Dermis blood vessel endothelial cell (primary cell): ENCODE measurements at places on chromosomes 1 and 21. TPM values are rescaled to one million over a fixed set of nuclear protein-coding genes. Genes with fewer than 3 reads are reported as not detected.

The KIRREL1 gene
- total RNA-seq, result 28.2 and 35.4 TPM in 2 replicates

The PROK1 gene
- total RNA-seq, result 0.09 TPM in 1 of 2 replicates, not detected in the other

The SAMSN1 gene
- total RNA-seq, result 0.05 TPM in 1 of 2 replicates, not detected in the other

The CFHR5 gene
- not detected in 2 replicates for total RNA-seq

The RBM34 gene
- 37.1 and 55.8 TPM in 2 replicates for total RNA-seq

The CD160 gene
- not detected in 2 replicates for total RNA-seq

The HNRNPR gene
- total RNA-seq, result 65.7 and 133 TPM in 2 replicates

The SCAF4 gene
- total RNA-seq, result 5.3 and 6.3 TPM in 2 replicates

The OR2G6 gene
- not detected in 2 replicates for total RNA-seq

The GFI1 gene
- under 0.01 TPM in 1 of 2 replicates, not detected in the other for total RNA-seq

The ROR1 gene
- total RNA-seq, result 0.17 and 0.84 TPM in 2 replicates

DNA sequence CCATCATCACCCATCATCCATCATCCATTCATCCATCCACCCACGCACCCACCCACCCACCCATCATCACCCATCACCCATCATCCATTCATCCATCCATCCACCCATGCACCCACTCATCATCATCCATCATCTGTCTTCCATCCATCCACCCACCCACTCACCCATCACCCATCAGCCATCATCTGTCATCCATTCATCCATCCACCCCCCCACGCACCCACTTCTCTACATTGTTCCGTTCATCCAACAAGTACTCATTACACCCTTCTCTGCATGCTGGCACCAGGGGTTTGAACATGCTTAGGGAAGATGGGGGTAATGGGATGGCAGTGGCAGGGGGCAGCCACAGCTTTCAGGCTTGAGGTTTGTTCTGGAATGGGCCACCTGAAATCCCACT is 82.1 kb downstream of the ADARB1 start:
- no peak for DNase-seq

GRCh38 chr21:15964236-15964855 is 234.6 kb downstream of the USP25 start:
- DNase-seq, result no peak

- peak; percentile 5 for DNase-seq
Observed at GRCh38 chr1:99970713-99971255, 988 bp downstream of the SLC35A3 start.

GRCh38 chr1:26412180-26412840 is 1.7 kb downstream of the LIN28A start:
- no peak for DNase-seq

DNA sequence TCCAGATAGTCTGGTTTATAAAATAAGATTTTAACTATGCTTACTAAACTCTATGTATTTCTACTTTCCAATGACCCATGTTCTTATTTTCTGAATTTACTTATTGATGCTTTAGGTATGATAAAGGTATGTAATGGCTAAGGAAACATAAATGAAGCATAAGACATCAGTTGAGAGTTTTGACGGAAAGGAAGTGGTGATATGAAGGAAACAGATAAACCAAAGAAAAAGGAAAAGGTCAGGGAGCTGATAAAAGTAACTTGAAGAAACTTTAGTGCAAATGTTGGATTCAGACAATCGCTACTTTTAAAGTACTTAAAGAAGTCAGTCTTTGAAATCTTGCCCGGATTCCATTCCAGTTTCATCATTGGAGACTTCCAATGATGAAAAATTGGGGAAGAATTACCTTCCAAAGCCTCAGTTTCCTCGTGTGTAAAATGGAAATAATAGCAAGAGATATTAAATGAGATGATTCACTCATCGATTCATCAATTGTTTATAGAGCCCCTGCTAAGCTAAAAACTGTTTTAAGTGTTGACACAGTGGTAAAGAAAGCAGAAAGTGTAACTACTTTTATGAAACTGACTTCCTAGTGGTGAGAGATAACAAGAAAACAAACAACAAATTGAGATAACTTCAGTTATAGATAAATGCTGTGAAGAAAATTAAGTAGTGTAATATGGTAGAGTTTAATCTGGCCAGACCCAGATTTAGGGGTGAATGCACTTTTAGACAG is 10.6 kb downstream of the PTPRC start:
- no peak for DNase-seq

- no peak for DNase-seq
Observed at GRCh38 chr1:46804027-46804889, 5.4 kb downstream of the CYP4B1 start.

GRCh38 chr1:153288634-153289275 is 24.0 kb downstream of the PGLYRP3 start:
- DNase-seq, result peak; percentile 28

DNA sequence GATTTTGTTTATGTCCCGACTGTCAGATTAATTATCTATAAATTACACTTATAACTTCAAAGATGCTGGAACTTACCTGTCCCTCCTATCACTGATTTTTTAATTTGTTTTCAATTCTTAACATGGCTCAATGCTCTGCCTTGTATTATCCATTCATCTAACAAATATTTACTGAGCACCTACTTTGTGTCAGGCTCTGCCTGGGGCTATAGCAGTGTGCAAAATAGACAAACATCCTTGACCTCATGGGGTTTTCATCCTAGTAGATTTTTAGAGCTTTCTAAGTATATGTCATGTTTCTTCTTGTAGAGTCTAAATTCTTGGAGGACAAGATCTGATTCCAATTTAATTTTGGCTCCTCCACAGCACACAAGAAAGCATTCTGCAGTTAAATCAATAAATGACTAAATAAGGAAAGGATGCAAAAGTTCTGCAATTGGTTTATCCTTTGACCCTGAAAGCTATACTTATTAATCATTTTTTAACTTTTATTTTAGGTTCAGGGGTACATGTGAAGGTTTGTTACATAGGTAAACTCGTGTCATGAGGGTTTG is 10.8 kb upstream of the SMYD2 start:
- no peak for DNase-seq

DNA sequence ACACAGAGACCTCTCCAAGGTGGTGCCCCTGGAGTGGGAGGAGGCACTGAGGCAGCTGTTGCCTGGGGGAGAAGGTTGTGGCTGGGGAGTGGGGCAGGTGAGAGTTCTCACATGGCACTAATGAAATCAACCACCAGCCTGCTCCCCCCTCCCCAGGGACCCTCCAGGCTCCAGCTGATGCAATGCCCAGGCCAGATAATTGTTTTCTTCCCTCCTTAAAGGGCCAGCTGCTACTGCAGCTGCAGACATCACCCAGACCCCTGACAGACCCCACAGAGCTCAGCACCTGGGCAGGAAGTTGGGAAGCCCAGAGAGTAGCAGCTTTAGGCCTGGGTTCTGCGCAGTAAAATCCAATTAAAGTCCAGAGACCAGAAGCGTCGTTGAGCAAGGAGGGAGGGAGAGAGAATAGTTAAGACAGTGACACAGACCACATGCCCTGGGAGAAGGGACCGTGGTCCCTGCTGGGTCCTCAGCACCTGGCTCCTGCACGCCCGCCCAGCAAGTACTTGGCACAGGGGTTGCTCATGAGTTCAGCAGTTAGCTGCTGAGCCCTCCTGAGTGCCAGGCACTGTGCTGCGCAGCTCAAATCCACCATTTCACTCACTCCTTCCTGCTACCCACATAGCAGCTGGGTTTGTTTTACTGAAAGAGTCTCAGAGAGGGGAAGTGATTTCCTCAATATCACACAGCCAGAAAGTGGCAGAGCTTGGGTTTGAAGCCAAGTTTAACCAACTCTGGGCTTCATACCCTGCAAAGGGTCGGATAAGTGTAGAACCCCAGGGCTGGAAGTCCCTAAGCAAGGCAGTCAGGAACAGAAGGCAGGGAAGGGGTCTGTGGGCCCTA is 1.9 kb downstream of the RIMS3 start:
- DNase-seq, result no peak

GRCh38 chr1:70992521-70992920 is 55.1 kb downstream of the PTGER3 start:
- DNase-seq, result no peak

- DNase-seq, result no peak
Observed at GRCh38 chr21:33443194-33443593, 36.6 kb downstream of the TMEM50B start.

DNA sequence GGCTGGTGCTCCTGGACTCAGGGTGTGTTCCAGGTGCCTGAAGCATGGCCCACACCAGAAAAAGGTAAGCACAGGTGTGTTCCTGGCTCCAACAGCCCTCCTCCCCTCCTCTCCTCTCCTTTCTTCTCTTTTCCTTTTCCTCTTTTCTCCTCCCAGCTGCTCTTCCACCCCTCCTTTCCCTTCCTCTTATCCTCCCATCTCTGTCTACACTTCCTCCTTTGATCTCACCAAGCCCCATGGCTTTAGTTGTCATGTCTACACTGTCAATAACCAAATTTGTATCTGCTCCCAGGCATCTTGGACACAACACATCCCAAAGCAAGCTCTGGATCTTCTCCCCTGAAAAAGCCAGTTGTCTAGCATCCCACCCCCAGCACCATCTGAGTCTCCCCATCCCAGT is 56.7 kb upstream of the LAPTM5 start:
- DNase-seq, result no peak

GRCh38 chr1:228073857-228074545 is 8.5 kb upstream of the ARF1 start:
- DNase-seq, result peak; percentile 34

GRCh38 chr1:32873484-32873883 is 2.8 kb upstream of the FNDC5 start:
- DNase-seq, result no peak

DNA sequence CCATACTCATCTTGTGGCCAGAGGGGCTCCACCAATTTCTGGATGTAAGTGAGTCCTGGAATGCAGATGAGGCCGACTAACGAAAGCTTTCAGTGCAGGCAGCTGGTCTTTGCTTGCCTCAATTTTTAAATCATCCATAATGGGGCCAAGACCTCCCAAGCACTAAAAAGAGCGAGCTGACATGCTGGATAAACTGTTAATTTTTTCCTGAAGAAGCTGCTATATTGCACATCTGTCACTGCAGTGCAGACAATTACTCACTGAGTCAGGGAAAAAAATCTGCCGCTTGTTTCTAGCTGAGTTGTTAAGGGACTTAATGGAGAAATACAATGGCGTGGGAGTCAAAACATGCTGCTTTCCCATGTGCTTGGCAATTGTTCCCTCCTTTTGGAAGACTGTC is 205.5 kb downstream of the GPATCH2 start:
- no peak for DNase-seq

- peak; percentile 85 for DNase-seq
Observed at GRCh38 chr1:240031009-240031408, 60.7 kb upstream of the FMN2 start.

DNA sequence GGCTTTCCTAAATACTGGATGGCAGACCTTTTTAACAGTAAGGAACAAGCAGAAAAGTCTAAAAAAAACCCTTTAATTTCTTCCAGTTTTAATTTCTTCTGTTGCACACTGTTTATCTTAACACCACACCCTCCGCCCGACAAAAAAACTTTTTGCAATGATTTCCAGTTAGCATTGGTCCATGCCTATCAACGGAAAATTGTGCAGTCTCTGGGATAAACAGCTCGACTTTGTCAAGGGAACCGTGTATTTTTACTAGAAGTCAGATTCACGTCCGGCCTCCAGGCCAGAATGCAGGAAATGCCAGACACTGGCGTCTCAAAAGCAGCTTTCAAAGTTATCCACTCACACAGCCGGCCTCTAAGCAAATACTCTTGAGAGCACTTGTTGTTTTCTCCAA is 378 bp upstream of the NUP210L start:
- DNase-seq, result peak; percentile 95

DNA sequence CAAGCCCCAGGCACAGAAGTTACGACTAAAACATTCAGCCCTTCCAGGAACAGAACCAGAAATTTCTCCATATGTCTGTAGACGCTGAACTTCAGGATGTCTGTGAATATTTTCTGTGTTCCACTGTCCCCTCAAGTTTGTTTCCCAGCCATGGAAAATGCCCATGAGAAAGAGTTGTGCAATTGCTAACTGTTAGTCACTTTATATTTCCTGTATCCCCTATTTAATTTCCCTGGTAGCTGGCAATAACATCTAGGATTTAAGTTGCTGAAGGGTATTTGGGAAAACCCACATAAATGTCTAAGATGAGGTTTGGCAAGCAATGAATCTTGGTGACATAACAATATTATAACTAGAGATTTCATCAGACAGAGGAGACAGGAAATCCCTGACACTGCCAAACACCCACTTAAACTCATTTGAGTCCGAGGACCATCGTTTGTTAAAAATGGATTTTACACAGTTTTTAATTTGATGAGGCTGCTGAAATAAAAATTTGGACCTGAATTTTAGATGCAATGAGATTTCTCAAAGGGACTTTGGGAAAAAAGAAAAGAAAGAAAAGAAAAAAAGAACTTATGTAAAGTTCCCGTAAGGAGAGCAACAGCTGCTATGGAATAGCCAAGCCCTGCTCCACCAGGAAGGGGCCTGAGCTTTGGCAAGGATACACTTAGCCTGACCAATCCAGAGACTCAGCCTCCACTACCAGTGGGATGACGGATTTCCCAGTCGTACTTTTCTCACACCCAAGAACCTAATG is 21.8 kb upstream of the ERRFI1 start:
- peak; percentile 81 for DNase-seq

GRCh38 chr1:201346987-201347386 is 30.5 kb downstream of the TNNT2 start:
- DNase-seq, result no peak

- no peak for DNase-seq
Observed at GRCh38 chr1:246552110-246552509, 14.0 kb downstream of the TFB2M start.

GRCh38 chr21:24272521-24272938 is 1334.8 kb downstream of the MRPL39 start:
- no peak for DNase-seq

GRCh38 chr1:92203105-92203504 is 14.6 kb upstream of the C1orf146 start:
- no peak for DNase-seq
